ENCODE measurements at places on chromosomes 4 and X.

- H3K36me3 ChIP-seq = no peaks in the 10 kb centered on the region
- H3K4me1 ChIP-seq = no peaks in the 10 kb centered on the region
- H3K4me3 ChIP-seq = no peak overlapping the region
- peaks cover 18% of the 10 kb centered on the region for H3K27me3 ChIP-seq
Measured at GRCh38 chr4:57640391-57641100, 530.4 kb upstream of the IGFBP7 start.

DNA sequence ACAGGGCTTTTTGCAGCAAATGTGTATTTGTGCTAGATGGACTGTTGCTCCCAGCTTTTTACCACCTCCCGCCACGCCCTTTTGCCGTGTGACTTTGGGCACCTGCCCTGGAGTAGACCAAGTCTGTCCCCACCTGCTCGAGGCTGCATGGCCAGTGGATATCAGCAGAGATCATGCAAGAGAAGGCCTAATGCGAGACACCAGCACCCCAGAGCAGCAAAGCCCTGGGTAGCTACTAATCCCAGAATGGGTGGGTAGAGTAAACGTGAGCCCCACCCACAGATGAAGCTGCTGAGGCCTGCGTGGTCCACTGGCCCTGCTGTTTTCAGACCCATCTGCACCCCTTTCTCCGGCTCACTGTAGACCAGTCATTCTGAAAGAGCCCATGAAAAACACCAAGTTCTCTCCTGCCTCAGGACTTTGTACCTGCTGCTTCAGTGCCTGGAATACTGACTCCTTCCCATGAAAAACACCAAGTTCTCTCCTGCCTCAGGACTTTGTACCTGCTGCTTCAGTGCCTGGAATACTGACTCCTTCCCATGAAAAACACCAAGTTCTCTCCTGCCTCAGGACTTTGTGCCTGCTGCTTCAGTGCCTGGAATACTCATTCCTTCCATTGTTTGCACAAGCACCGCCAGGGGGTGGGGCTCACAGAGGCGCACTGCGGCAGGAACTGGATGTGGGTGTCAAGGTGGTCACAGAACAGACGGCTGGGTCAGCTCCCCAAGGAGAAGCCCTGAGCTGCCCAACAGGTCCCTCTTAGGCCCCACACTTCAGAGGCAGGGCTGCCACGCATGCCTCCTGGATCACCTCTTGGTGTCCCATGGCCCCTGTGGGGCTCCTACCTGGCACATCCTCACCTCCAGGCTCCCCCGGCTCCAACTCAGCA lies 5.1 kb upstream of the TNIP2 start:
- DNase-seq = peak; percentile 35
- H3K4me3 ChIP-seq = no peak overlapping the region
- no peaks in the 10 kb centered on the region for H3K36me3 ChIP-seq
- no peaks in the 10 kb centered on the region for H3K4me1 ChIP-seq
- H3K27ac ChIP-seq = no peak overlapping the region

DNA sequence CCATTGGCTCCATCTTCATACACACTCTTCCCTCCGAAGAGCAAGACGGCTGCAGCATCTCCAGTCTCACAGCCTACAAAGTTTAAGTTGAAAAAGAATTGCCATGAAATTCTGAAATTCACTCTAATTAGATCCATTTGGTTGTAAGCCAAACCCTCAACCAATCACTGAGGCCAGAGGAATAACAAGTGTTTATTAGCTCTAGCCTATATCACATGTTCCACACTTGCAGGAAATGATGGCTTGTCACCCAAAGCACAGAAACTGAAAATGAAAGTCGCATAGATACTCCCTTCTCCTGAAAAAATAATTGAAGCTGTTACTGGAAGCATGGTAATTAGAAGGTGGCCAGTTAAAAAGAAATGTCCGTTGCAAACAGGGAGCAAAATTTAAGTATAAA lies 1071.8 kb downstream of the CCSER1 start:
- no peaks in the 10 kb centered on the region for H3K4me1 ChIP-seq
- no peaks in the 10 kb centered on the region for H3K36me3 ChIP-seq
- no peak overlapping the region for H3K27ac ChIP-seq
- H3K27me3 ChIP-seq = no peaks in the 10 kb centered on the region
- H3K4me3 ChIP-seq = no peak overlapping the region

DNA sequence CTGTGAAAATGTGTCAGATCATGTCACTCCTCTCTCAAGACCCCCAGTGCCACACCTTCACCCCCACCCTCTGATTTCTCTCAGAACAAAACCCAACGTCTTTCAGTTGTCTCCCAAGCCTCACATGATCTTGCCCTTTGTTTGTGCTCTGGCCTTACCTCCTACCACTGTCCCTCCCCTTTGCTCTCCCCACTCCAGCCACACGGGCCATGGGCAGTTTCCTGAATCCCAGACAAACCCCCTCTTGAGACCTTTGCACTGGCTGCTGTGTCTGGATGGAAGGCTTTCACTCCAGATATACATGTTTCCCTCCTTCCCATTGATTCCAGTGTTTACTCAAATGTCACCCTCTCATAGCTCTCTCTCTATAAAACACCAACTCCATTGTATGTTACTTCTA lies 3.6 kb upstream of the CENPE start:
- H3K27ac ChIP-seq = no peak overlapping the region
- no peak for DNase-seq
- no peaks in the 10 kb centered on the region for H3K4me1 ChIP-seq
- no peak overlapping the region for H3K4me3 ChIP-seq
- no peaks in the 10 kb centered on the region for H3K36me3 ChIP-seq
- no peaks in the 10 kb centered on the region for H3K27me3 ChIP-seq

- no peaks in the 10 kb centered on the region for H3K4me1 ChIP-seq
- DNase-seq = no peak
- no peak overlapping the region for H3K27ac ChIP-seq
- no peaks in the 10 kb centered on the region for H3K36me3 ChIP-seq
- no peaks in the 10 kb centered on the region for H3K27me3 ChIP-seq
- no peak overlapping the region for H3K4me3 ChIP-seq
Measured at GRCh38 chrX:111348429-111348828, 63.6 kb downstream of the DCX start.

GRCh38 chrX:47637546-47638195 lies 7.9 kb upstream of the CFP start:
- no peak for DNase-seq
- H3K27ac ChIP-seq = no peak overlapping the region
- no peaks in the 10 kb centered on the region for H3K27me3 ChIP-seq
- no peaks in the 10 kb centered on the region for H3K4me1 ChIP-seq
- H3K36me3 ChIP-seq = peaks cover 27% of the 10 kb centered on the region
